ENCODE measurements at places on chromosomes 1 and 21.

GRCh38 chr1:9922342-9922741 is 12.3 kb upstream of the CTNNBIP1 start:
- no peak for DNase-seq

- DNase-seq = no peak
These were observed 13.5 kb downstream of the RAB3B start for GRCh38 chr1:51976846-51977602.

DNA sequence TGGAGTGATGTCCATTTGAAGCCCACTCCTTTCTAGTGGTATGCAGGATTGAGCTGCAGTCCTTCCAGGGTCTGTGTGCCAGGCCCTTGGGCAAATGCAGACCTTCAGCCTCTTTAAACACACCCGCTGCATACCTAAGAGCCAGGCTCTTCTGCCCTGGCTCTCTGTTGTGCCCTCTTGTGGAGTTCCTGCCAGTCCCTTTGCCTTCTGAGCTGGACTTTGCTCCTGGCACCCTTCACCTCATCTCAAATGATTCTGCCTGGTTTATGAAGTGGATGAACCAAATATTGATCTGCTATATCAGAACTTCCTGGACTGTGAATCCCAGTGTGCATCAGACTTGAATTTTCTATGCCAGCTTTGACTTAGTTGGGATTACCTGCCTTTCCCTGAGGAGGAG is 158.8 kb downstream of the URB2 start:
- DNase-seq = no peak

- DNase-seq = no peak
These were observed 56.8 kb downstream of the NUF2 start for GRCh38 chr1:163378554-163378953.

DNA sequence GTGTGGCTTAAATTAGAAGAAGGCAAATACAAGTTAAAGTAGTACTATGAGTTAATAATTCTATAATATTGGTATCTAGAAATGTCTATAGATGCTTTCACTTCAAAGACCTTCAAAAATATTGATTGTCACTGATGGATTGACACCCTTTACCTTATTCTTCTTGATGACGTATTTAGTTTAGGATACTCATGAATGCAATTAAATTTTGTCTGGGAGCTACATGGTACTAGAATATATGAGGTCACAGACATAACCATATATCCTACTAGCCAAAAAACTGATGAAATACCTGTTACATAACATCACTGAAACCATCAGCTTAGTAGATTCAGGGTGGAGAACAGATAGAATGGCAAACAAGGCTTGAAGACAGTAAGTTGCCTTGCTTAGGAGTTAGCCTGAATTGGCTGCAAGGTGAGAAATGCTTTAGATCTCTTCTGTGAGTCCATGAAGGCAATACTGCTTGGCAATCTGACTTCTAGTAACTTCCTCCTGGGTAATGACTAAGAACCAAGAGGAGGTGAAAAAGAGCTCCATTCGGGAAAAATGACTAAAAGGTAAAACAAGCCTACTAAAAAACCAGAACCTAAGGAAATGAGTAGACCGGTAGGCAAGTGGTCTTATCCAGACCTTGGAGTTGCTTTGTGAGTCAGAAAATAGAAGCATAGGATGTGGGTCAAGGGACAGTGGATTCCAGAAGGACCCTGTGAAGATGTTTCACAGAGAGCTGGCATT is 16.9 kb upstream of the ARHGAP29 start:
- DNase-seq = no peak

- no peak for DNase-seq
These were observed 114.1 kb upstream of the CD34 start for GRCh38 chr1:208025031-208025430.

DNA sequence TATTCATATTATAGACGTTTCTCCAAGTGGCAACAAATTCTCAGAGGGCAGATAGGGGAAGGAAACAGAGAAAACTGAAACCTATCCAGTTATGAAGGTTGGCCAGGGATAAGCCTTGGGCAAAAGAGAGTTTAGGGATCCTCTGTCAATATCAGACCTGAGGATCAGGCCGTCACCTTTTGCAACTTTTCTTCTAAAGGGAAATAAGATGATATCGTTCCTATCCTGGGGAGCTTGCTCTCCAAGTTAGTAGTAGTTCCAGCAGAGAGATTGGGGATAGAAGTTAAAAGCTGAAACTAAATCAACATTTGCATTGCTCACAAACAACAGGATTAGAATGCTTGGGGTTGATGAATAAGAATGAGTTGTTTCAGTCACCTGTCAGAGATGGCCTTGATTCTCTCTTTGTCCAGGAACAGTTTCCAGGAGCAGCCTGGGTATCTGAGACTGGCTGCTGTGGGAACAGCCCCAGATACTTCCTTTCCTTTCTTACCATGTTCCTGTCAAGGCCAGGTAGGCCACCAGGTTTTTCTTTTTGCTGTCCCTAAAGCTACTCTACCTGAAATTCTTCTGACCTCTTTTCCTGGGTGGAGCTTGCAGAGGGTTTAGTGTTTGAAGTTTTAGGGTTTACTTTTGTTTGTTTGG is 2.5 kb downstream of the RIIAD1 start:
- DNase-seq = no peak

Measured in CD4-positive, alpha-beta T cell treated with Interleukin-4 for 4 hours (primary cell).